ENCODE measurements at places on chromosomes 16 and 17.

- DNase-seq, result no peak
These were observed 90.4 kb downstream of the AHSP start for GRCh38 chr16:31618130-31618529.

DNA sequence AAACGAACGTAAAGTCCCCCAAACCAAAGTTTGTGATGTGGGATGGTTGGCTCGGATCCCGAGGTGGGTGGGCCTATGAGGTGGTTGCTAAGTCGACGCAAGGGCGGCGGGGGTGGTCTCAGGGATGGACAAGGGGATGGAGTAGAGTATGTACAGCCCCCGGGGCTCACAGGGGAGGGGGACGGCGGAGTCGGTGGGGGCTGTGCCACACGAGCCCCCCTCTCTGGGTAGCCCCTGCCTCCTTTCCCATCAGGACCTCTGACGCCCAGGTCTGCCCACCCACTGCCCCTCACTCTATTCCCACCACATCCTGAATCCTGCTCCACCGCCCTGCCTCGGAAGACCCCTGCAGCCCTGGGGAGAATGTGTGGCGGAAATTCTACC is 15.2 kb downstream of the IL34 start:
- DNase-seq, result no peak

DNA sequence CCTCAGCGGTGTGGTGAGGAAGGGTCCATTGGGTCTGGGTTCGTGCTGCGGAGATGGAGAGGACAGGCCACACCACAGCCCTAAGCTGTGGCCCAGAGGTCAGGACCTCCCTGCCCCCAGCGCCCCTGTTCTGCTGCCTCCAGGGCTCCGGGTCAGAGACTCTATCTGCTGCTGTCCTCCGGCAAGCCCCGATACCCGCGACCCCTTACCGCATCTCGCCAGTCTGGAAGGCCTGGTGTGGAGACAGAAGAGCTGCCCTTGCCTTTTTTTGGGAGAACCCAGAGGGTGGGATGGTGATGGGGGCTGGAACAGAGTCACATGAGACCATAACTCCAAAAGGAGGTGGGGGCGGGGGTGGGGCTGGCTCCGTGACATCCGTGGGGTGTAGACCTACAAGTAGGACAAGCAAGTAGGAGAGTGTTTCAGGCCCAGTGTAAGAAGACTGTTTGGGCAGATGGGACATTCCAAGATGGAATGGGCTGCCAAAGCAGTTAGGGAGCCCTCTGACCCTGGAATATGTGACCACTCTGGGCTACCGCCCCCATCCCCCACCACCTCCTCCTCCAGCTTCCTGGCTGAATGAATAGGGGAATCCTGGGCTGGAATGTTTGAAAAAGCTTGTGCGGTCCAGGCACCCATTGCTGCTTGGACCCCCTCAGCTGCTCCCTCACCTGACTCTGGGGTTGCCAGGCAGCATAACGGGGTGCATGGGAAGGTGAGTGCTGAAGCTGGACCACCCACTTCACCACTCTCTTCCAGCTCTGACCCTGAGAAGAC is 1.4 kb downstream of the XYLT2 start:
- no peak for DNase-seq

GRCh38 chr17:76551685-76552084 is 11.8 kb downstream of the PRCD start:
- DNase-seq, result no peak

DNA sequence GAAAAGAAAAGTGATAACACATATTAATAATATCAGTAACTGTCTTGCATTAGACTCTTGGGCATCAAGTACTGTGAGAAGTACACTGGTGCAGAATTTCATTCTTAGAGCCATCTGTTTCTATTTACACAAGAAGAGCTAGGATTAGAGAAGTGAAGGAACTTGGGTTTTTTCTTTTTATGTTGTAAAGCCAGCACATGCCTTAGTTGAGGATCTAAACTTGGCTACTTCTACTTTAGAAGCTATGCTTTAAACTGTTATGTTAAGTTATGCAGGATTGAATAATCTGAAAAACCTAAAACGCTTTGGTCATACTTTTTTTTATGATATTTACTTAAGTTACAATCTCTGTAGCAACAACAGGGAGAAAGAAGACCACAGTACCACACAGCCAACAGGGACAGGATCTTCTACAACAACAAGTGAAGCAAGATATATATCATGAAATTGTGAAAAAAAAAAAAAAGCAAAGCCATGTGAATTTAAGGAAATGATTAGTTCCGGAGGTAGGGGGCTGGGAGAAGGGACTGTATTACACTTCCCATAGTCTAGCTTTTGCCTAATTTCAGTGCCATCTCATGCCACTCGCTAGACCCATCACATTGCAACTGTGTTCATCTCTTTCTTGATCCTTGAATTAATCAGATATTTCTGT is 305.1 kb upstream of the GOT2 start:
- no peak for DNase-seq

GRCh38 chr17:72273289-72274056 is 152.7 kb downstream of the SOX9 start:
- DNase-seq, result no peak

GRCh38 chr17:60303406-60304099 is 88.4 kb downstream of the USP32 start:
- no peak for DNase-seq

DNA sequence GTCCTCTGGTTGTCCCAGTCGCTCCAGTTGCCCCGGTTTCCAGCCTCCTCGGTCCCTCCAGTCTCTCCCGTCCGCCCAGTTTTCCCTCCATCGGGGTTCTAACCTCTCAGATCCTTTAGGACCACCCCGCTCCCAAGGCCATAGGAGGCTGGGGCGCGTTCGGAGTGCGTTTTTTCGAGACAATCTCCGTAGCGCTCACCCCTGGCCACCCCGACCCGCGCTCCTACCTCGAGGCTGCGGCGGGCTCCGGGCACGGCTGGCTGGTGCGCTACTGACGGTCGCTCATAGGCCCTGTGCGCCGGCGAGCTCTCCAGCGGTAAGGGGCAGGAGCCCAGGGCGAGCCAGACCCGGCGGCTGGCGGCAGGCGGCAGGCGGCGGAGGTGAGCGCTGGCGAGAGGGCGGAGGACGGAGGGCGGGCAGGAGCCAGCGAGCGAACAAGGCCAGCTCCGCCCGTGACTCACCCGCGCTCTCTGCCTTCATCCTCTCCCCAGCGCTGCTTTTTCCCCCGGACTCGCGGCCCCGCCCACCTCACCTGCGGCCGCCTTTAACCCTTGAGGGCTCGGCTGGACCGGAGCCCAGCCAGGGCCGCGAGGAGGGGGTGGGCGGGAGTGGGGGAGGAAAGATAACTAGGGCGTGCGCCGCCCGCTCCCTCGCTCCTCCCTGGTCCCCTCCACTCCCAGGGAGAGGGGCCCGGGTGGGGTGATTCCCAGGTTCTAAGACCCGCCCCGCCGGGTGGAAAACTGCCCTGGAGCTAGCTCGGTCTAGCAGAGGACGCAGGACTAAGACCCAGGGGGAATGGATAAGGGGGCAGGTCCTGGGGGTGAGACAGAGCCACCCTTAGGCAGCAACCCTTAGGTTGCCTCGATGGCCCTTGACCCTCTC is at the start of gene SP6:
SP6 (minus strand) TSS at position 472 of the 882 bp plus-strand sequence. CDS start 2,734 bp downstream, outside the sequence.
- peak; percentile 87 for DNase-seq

- DNase-seq, result no peak
These were observed 217.4 kb upstream of the PSMD7 start for GRCh38 chr16:74079232-74079586.

- no peak for DNase-seq
These were observed 230.8 kb downstream of the TANC2 start for GRCh38 chr17:63196772-63197335.

- no peak for DNase-seq
These were observed 46.9 kb downstream of the ZFHX3 start for GRCh38 chr16:73000907-73001521.

DNA sequence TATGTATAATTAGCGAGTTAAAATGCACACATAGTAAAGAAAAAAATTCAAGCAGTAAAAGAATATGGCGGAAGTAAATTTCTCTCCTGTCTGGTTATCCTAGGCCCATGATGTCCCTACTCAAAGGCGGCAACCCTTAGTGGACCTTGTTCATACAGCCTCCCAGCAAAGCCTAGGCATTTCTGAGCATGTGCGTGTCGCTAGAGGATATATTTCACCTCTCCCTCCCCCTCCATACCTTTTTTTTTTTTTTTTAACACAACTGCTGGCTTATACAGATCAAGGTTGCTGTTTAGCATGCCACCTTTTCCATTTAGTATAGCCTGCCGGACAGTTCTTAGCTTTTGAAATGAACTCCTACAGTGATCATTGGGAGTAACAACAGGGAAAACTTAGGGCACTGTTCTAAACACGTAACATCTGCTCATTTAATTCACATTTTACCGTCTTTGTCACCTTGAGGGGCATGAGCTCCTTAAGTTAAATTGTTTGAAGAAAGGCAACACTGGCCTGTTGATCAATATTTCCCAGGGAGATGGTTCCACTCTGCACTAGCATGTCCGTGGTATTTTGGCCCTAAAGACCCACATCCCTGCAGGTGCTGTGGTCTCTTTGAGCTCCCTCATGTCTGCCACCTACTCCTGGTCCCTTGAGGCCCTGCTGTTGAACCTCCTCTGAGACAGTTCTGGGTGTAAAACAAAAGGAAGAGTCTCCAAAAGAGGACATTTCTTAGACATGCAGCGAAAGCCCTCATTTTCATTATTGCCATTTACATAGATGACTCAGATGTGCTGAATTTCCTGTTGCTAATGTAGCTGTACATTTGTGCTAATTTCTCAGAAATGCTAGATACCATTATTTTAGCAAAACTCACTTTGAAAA is 4.1 kb upstream of the TNFRSF13B start:
- peak; percentile 52 for DNase-seq

DNA sequence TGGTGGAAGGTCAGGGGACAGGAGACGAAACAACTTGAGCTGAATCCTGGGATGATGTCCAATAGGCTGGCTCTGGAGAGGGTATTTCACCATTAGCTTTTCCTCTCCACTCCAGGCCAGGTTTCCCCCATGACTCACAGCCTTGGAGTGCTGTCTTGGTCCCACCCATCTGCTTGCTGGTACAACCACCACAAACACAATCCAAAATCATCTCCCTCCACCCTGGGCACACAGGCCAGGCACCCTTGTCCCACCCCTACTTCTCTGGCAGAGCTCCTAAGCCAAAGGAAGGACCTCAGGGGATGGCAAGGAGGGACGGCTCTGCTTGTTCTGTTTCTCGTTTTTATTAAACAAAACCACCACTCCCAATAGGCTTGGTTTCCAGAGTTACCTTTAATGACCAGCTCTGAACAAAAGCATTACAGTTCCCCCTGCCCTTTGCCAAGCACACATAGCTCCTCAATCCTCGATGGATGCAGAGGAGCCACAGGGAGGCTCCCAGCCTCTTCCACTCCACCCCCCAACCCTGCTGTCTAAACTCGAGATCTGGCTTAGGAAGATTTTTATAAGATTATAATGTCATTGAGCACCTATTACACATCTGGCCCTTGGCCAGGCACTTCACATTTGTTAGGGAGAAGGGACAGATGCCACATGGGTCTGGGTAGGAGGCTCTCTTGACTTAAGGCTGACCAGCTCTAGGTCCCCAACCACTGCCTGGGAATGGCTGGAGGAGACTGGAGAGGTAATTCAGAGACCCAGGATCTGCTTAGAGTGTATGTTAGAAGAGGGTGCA is 13.3 kb downstream of the CAVIN1 start:
- DNase-seq, result no peak

GRCh38 chr16:46782320-46782719 is 34.2 kb upstream of the MYLK3 start:
- DNase-seq, result no peak

DNA sequence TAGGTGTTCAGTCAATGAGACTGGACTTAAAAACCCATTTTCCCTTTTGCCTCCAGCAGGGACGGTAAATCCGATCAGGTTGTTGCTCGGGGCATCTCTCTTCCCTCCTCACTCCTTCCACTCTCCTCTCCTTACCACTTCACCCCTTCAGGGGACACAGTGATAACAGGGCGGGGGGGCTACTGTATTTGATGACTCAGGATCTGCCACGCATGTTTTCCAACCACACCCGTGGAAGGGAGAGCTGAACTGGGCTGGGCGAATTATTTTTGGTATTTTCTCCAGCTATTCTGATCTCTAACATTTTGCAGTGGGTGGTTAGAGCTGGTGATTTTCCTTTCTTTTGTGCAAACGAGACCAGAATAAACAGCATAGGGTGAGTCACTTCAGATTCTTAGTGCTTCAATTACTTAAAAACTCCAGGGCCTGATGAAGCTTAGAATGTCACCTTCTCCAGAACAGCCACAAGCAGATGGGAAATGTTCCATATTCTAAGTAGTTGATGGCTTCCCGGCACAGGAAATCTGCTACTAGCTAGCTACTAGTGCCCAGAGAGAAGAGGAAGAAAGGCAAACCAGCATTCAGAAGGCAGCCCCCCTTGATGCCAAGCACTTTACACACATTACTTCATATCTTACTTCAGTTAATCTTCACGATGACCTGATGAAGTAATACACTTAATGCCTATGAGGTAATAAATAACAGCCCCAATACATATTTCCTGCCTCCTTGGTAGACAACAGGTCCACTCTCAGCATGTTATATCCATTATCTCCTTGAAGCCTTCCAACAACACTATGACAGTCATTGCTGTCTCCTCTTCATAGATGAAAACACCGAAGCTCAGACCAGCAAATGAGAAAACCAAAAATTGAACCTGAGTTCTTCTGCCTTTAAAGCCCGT is 74.1 kb downstream of the ASIC2 start:
- no peak for DNase-seq

- no peak for DNase-seq
These were observed 165.3 kb downstream of the PARN start for GRCh38 chr16:14464796-14465195.

DNA sequence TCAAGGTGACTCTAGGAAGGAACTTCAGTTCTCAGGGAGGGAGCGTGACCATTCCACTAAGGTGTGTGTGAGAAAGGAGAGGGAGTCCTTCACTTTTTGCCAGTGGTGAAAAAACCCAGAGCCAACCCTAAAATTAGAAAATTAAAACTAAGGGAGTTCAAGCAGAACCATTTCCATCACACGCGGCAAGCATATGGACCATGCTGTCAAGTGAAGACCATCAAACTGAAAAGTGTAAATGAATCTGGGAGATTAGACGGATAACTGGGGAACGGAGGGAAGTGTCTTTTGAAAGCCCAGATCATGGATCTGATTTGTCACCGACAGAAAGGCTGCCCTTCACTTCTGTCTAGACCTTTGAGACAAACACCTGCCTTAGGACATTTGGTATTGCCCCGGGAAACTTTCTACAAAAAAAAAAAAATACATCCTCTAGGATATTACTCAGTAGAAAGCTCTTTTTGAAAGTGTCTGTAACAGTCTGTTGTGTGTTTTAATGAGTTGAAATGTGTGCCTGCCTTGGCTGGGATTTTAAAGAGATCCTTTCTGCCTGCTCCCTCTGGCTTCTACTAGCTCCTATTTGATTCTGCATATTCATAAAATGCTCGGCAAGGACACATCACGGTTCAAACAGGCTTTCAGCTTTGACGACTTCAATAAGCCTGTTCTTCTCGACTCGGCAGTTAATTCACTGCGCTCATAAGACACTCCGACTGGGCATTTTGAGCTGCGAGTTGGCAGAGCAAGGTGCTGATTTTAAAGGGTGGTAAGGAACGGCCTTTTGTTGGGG is 81.4 kb upstream of the ERCC4 start:
- no peak for DNase-seq

DNA sequence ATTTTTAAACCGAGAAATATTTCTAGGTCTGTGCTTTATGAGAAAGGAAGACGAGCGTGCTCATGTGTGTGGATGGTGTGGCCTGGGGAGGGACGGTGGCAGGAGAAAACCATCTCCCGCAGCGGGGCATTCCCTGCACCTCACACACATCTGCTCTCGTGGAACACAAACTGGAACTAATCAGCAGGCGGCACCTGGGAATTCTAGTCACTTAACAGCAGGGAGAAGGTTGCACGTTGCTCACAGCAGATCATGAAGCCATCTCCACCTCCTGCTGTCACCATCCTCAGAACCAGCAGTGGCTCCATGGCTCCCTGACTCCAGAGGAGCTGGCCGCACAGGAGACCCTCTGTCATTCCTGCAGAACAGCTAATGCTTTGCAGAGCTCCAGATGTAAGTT is 35.2 kb downstream of the ADCY9 start:
- DNase-seq, result no peak
